ENCODE measurements at places on chromosomes 16 and 17. TPM values are rescaled to one million over a fixed set of nuclear protein-coding genes. Genes with fewer than 3 reads are reported as not detected.

Gene C16orf96
- total RNA-seq: 0.15 TPM

Gene TVP23A
- total RNA-seq: not detected

Gene TBC1D3B
- 7.4 TPM for total RNA-seq

Gene PRAC1
- total RNA-seq: not detected

Gene GPR142
- not detected for total RNA-seq

Data from Panc1 (cell line).